Skeletal muscle cell (primary cell): ENCODE measurements at places on chromosomes 5 and 9.
A peak's percentile ranks its signal among the peaks of the same experiment; 100 is the strongest.

DNA sequence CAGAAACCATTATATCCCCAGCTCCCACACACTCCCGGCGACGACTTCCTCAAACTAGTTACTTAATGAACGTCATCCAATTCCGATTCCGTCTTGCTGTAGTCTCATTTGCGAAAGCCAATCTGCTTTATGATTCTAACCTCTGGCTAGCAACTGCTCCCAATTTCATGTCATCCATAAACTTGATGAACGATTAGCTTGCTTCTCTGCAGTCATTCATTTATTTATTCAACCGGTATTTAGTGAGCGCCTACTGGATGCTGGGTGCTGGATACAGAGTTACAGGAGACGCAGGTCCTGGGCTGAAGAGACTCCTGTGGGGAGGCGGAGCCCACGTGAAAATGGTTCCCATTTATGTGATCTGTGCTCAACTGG lies 46.2 kb downstream of the TSPAN17 start:
- no peak for DNase-seq

GRCh38 chr5:179171251-179171815 lies 111.2 kb downstream of the ZNF354C start:
- DNase-seq, result no peak

- DNase-seq, result no peak
Observed at GRCh38 chr5:73942783-73943182, 316.8 kb downstream of the ARHGEF28 start.

GRCh38 chr9:35882263-35882848 lies 12.2 kb upstream of the OR13J1 start:
- DNase-seq, result peak; percentile 21

- no peak for DNase-seq
Observed at GRCh38 chr5:14726066-14726838, 61.7 kb downstream of the OTULIN start.

DNA sequence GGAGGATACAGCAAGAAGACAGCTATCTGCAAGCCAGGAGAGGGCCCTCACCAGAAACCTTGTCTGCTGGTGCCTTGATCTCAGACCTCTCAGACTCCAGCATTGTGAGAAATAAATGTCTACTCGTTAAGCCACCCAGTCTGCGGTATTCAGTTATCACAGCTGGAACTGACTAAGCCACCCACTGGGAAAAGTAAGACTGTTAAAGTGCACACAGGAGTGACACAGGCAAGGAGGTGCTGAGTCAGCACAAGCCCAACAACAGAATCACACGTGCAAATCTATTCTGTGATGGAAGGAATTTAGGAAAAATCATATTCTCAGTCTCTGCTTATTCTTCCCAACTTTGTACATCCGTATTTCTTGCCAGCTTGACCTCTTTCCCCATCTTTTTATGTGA lies 200.0 kb downstream of the NR2F1-AS1 start:
- DNase-seq, result peak; percentile 7

GRCh38 chr5:61737301-61737963 lies 405.4 kb downstream of the ZSWIM6 start:
- DNase-seq, result no peak

GRCh38 chr5:93674138-93674537 lies 67.3 kb downstream of the POU5F2 start:
- no peak for DNase-seq

DNA sequence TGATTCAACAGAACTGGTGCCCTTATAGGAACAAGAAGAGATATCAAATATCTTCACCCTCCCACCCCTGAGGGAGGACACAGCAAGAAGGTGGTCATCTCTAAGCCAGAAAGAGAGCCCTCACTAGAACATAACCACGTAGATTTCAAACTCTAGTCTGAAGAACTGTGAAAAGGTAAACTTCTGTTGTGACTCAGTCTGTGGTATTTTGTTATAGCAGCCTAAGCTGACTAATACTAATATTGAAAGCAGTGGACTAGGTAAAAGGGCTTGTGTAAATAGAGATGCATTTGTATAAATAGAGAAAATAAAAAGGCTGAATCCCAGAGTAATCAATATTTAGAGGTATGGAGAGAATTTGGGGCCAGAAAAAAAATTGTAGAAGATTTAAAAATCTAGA lies 157.6 kb upstream of the CCNH start:
- no peak for DNase-seq

DNA sequence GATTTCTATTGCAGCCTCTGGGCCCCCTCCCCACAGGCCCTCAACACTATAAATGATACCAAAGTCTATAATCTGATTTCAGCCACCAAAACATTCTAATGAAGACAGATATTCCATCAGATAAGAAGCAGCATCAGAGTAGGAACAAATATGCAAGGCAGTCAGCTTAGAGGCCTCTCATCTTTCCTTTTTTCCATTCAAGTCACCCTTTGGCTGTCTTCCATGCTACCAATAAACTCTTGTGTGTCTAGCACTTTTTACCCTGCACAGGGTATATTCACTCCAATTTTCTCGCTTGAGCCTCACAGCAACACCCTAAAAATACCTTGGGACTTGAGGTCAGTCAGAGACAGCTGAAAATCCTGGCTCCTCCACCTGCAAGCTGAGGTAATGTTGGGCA lies 193.7 kb downstream of the BRINP1 start:
- no peak for DNase-seq

- no peak for DNase-seq
Observed at GRCh38 chr5:81817086-81817485, 66.2 kb upstream of the SSBP2 start.

DNA sequence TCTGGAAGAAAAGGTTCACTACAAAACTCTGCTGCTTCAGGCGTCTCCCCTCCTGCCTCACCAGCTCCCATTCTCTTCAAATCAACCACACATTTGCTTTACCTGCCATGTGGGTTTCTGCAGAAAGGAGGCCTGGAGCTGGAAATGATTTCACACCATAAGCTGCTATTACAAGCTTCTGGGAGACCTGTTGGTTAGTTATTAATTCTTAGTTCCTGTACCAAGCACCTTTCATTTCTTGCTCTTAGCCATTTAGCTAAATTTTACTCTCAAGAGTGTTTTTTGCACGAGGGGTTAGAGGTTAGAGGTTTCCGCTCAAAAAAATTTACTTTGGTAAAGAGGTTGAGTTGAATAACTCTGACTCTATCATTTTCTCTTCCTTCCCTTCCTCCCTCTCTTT lies 70.3 kb downstream of the MAP1B start:
- DNase-seq, result no peak

DNA sequence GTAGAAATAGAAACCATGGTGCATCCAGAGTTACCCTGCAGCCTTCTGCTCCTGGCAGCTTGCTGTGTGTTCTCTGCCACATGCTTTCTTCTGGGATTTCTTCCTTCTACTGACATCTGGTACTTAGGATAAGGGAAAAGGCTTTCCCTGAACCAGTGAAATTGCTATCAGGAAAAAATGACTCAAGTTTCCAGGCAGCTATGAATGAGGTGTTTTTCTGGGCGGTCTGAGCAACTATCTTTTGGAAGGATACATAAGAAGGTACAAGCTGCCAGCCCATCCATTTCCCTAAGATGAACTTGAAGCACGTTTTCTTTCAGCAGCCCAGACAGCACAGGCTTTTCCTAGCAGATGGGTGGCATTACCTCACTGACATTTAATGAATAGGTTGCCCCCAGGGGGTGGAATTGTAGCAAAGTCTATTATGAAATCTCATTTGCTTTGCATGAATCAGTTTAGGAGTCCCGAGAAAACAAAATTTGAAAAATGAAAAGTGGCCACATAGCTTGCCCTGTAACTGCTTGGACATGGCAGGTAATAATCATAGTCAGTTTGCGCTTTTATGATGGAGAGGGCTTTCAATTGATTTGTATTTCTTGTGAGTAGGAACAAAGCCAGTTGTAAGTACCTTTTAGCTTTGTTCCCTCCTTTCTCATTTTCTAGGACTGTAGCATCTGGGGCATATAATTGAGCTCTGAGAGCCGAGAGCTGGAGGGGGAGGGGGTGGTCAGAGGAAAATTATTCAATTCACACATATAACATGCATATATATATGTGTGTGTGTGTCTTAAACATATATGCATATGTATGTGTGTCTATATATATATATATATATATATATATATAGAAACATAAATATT lies 108.5 kb downstream of the C9orf152 start:
- DNase-seq, result peak; percentile 77
